ENCODE measurements at places on chromosomes 16 and 17.

DNA sequence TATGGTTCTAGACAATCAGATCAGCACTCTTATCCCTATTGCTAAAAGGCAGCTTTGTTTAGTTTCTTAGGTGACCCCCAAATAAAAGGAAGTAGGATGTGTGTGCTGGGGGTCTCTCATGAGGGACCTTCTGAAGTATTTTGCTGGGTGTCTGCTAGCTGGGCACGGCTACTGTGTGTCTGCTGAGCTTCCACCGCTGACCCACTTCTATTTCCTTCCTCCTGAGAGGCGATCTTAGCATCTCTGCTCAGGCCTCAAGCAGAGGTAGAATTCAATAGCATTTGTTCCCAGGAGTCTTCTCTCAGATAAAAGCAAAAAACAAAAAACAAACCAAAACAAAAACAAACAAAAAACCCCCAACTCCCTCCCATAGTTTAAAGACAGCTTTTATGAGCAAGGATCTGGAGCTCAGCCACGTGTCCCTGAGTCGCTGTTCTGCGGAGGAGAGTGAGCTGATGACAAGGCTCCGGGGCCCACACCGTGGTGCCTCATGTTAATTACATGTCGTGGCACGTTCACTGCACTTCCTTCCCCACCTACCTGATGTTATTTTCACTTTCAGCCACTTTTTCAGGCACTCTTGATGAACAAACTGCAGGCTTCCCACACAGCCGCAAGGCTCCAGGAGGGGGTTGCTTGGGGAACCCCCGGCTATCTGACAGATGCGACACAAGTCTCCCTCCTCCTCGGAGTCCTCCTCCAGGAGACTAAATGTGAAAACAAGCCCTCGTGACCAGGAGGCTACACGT lies 83.5 kb downstream of the MARCHF10 start:
- no peak for DNase-seq

- no peak for DNase-seq
These were observed 42.3 kb upstream of the NOL11 start for GRCh38 chr17:67675481-67675880.

DNA sequence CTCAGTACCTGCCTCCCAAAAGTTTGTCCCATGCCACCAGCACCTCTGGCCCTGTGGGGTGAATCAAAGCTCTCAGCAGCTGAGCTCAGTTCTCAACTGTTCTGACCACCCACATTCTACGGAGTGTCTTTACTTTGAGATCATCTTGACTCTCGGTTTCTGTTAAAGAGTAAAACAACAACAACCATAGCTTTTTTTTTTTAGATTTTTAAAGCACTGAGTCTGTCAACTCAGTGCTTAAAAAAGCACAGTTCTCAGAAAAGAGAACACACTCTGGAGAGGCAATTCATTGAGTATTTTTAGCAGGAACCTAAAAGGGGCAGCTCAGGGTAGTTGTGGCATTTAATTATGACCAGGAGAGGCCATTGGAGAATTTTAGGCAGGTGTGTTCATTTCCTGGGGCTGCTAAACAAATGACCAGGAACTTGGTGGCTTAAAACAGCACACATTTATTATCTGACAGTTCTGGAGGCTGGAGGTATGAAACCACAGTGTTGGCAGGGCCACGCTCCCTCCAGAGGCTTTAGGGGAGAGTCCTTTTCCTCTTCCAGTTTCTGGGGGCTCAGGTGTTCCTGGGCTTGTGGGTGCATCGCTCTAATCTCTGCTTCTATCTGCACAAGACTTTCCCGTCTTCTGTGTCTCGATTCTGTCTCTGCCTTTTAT lies 6.7 kb upstream of the WFIKKN2 start:
- no peak for DNase-seq

GRCh38 chr17:27990100-27990499 lies 52.4 kb upstream of the NLK start:
- DNase-seq, result no peak

GRCh38 chr16:19375561-19376158 lies 42.0 kb upstream of the TMC5 start:
- DNase-seq, result no peak

- no peak for DNase-seq
These were observed 88.4 kb downstream of the VAT1L start for GRCh38 chr16:77876776-77877175.

DNA sequence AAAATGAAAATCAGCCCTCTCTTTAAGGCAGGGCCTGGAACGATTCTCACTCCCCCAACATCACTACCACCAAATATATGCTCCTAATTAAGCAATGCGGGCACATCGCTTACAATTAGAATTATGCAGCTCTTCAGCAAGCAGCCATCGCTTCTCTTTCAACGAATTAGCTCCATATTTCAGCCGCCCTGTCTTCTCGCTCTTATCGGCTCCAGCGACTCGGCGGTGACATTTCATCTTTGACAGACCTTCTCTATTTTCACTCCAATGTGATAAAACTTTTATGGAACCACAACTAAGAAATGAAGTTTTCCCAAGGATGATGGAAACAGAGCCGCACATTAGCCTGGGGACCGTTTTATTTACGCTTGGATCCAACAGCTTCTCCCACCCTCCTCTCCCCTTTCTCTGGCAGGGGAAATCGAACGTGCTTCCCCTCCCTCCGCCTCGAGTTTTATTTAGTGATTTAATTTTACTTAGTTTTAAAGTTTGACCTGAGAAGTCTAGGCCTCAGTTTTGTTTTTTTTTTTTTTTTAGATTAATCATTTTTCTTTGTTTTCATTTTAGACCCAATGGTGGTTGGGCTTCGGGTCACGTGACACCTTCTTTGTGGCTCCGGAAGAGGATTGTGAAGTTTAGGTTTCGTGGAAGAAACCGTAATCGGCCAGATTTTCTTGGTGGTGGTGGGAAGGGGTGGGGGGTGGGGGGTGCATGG lies 3.1 kb upstream of the HOXB2 start:
- no peak for DNase-seq

DNA sequence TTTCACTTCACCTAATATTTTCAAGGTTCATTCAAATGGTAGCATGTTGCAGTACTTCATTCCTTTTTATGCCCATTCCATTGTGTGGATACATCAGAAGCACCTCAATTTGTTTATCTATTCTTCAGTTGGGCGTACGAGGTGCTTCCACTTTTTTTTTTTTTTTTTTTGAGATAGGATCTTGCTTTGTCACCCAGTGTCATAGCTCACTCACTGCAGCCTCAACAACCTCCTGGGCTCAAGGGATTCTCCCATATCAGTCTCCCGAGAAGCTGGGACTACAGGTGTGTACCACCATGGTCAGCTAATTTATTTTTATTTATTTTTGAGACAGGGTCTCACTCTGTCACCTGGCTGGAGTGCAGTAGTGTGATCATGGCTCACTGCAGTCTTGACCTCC lies 22.5 kb upstream of the SPNS3 start:
- no peak for DNase-seq

GRCh38 chr16:15593235-15593634 lies 49.7 kb downstream of the MARF1 start:
- DNase-seq, result no peak

DNA sequence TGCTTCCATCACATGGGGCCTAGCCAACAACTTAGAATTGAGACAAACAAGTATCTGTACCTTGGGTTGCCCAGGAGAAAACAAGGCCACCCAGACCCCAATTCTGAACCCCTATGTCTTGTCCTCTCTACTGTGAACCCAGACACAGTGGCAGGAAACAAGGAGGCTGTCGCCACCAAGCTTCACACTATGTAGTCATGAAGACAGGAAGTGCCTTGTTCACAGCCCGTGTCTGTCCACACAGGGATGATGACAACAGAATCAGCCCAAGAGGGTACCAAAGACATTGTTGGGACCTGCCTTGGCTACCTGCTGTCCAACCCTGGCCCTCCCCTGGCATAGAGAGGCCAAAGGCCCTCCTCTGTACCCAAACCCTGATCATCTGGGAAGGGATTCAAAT lies 84.8 kb downstream of the CDYL2 start:
- no peak for DNase-seq

GRCh38 chr16:31535737-31536136 lies 8.0 kb downstream of the AHSP start:
- DNase-seq, result no peak

- no peak for DNase-seq
These were observed 1.7 kb downstream of the ADGRG5 start for GRCh38 chr16:57544124-57544653.

- no peak for DNase-seq
These were observed 977 bp upstream of the CA10 start for GRCh38 chr17:52159246-52160135.

- DNase-seq, result no peak
These were observed 2.6 kb upstream of the IL17C start for GRCh38 chr16:88635671-88636319.

DNA sequence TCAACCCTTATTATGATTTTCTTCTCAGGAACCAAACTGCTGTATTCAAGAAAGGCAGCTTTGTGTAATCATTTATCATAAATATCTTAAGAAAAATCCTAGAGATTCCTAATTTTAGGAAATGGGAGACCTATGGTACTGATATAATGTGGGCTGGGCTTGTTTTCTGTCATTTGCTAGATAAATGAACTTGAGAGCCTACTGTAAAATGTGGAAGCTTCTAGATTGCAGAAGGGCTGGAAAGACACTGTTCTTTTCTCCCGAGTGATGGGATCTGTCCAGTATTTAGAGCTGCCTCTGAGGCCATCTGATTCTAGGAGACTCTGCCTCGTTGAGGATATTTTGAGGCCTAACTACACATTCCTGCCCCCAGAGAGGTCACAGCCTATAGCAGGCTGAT lies 19.9 kb upstream of the STH start:
- DNase-seq, result no peak

DNA sequence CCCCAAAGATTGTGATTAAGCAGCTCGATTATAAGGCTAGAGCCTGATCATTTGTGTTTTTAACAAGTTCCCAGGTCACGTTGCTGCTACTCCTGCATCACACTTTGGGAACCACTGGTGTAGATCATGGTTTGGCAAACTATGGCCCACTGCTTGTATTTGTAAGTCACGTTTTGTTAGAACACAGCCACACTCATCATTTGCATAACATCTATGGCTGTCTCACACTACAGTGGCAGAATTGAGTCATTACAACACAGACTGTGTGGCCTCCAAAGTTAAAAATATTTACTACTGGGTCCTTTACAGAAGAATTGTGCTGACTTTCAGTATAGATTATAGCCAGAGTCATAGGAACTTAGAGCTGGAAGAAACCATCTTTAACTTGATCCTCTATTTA lies 515.3 kb upstream of the PSMD7 start:
- no peak for DNase-seq

GRCh38 chr17:64491994-64492393 lies 4.9 kb downstream of the POLG2 start:
- DNase-seq, result no peak

DNA sequence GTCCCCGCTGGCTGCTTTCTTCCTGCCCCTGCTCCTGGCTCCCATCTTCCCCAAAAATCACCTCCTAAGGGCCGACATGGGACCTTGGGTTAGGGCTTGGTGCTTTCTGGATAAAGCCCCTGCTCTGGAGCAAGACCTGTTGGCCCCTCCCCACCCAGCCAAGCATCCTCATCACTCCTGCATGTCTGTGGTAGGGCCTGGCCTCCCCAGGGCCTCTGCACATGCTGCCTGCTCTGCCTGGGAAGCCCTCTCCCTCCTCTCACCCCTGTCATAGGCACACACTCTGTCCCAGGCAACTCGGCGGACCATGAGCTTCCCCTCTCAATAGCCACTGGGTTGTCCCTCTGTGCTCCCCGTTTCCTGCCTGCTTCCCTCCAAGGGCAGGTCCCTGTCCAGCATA lies 35.2 kb downstream of the CFAP20 start:
- no peak for DNase-seq
